Astrocyte of the spinal cord (primary cell): ENCODE measurements at places on chromosomes 6 and 20.

- DNase-seq = no peak
These were observed 3.4 kb downstream of the ASF1A start for GRCh38 chr6:118897386-118897785.

- peak; percentile 55 for DNase-seq
These were observed 10.4 kb upstream of the THBS2 start for GRCh38 chr6:169263836-169264608.

- DNase-seq = no peak
These were observed 3.6 kb downstream of the BCL2L1 start for GRCh38 chr20:31718952-31719643.

- DNase-seq = peak; percentile 18
These were observed 203.3 kb downstream of the BCAS1 start for GRCh38 chr20:53866794-53867740.

- DNase-seq = no peak
These were observed 61.7 kb downstream of the CDH22 start for GRCh38 chr20:46246559-46246958.

DNA sequence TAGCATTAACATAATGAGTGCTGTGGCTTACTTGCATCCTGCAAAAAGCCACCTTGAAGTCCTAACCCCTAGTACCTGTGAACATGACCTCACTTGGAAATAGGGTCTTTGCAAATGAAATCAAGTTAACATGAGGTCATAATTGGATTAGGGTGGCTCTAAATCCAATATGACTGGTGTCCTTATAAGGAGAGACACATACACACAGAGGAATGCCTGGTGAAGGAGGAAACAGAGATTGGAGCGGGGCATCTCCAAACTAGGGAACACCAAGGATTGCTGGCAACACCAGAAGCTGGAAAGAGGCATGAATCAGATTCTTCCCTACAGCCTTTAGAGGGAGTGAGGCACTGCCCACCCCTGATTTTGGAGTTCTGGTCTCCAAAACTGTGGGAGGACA lies 17.6 kb upstream of the RPS6KA2 start:
- no peak for DNase-seq

DNA sequence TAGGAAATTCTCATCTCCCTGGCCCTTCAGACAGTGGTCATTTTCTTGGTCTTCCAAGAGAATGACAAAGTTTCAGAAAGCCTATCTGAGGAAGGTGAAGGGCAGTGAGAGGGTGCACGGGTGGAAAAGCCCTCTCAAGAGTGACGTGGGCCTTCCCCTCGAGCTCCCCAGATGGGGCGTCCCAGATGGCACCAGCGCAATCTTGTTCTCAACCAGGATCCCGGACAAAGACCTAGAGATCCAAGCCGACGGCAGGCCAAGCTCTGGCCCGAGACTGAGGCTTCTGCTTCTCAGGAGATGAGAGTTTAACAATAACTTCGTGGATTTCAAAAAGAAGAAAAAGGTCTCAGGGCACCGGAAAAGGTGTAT lies 797 bp upstream of the ZNF133 start:
- no peak for DNase-seq

DNA sequence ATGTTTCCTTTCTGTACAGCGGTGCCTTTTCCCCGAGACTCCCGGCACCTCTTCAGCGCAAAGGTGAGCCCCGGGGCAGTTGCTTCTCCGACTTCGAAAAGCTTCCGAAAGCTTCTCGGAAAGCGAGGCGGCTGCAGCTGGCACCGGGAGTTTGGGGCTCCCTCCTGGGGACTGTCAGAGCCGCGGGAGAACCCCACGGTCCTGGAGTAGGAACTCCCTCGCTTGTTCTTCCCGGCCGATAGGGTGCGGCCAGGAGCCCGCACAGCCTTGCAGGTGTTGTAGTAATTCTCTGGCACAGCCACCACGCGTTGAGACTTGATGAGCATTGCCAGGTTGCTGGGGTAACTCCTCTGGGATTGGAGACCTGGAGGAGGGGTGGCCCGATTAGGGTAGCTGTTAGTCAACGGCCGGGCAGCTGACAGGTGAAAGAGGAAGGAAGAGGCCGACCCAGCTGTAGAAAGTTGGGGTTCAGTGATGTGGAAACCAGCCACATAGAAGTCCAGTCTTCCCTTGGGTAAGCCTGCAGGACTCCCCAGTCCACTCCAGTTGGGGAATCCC lies 721 bp downstream of the KDM1B start:
- DNase-seq = peak; percentile 35

- DNase-seq = no peak
These were observed 7.1 kb downstream of the TDP2 start for GRCh38 chr6:24659561-24659960.

DNA sequence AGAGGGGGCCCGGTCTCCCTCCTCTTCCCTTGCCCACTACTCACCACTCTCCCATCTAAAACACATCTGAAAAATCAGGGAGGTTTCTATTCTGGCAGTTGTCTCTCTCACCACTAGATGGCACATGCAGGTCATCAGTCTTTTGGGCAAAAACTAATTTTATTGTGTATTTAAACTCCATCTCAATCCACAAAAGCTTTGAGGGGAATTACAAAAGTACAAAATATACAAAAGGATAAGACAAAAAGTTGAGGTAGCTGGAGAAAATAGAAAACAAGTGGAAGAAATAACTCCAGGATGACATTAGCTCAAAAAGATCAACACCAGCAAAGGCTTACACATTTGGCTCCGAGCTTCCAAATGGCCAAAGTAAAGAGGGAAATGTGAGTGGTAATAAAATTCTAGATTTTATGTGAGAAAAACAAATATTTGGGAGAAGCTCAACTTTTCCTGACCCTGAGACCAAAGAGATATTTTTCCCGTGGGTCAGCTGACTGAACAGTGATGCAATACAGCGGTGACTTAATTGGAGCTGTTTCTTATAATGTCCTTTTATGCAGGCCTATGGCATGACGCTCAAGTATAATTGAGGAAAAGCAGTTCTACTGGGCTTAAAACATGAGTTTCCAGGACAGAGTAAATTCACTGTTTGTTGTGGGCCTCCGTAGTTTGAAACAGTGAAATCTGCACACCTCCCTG lies 79.8 kb upstream of the CHD6 start:
- peak; percentile 40 for DNase-seq
